T47D (cell line): ENCODE measurements at places on chromosomes 2 and 18.

GRCh38 chr2:9250091-9250490, 43.5 kb downstream of the ASAP2 start:
- no peak for DNase-seq

DNA sequence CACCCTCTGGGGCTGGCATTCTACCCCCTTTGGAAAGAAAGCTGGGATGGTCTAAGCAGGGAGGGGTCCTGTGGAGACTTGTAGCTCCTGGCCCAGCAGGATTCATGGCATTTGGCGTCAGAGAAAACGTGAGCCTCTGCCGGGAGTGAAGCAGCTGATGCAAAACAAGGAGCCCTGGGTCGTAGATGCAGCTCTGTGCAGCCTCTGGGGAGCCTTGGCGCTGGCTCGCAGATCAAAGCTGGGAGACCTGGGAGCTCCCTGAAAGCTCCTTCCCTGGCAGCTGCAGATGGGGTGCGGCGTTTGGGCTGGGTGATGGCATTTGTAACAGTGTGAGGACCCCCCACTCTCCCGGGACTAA, 148.3 kb downstream of the KLHL29 start:
- no peak for DNase-seq

DNA sequence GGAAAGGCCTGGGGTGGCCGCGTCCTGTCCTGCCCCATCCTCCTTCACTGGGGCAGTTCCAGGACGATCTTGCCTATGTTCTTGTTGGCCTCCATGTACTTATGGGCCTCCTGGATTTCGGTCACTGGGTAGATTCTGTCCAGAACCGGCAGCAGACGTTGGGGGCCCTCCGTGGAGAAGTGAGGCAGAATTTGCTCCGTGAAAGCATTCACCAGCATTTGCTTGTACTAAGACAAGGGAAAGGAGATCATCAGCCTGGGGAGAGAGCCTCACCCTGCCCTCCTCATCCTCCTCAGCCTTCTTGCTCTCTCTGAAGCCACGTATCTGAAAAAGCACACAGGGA, 1.4 kb upstream of the SF3B6 start:
- DNase-seq: no peak

- no peak for DNase-seq
Observed at GRCh38 chr2:238915596-238915995, 67.7 kb downstream of the TWIST2 start.

DNA sequence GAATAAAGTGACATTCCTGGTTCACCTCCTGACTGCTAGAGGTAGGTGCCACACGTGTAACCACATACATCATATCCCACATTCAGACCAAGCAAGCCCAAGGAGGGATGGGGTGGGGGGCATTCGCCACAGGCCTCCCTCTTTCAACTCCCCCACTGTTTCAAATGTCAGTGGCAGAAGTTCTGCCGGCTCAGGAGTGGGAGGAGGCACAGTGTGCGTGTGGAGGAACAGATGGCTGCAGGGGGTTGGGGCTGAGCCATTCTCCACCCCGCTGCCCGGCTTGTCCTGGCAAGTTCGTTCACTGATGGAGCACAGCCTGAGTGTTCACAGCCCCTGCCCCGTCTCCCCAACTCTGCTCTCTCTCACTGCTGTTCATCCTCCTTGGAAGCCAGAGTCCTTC, 75.4 kb upstream of the TANC1 start:
- DNase-seq: peak; percentile 13

DNA sequence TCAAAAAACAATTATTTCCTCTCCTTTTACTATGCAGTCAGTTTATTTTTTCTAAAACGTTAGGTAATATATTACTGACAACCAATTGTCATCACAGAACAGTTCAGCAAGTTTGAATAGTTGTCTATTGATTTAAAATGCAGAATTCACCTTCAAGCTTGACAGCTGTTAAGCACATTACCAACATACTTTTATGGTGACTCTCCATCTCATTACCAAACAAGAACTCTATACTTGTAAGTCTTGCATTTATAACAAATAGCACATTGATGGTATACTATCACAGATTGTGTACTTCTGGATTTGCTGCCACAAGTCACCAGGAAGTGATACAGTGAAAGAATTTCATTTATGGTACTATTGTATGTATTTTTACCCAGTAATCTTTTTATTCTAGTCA, 99.4 kb upstream of the PPP1CB start:
- DNase-seq: no peak

DNA sequence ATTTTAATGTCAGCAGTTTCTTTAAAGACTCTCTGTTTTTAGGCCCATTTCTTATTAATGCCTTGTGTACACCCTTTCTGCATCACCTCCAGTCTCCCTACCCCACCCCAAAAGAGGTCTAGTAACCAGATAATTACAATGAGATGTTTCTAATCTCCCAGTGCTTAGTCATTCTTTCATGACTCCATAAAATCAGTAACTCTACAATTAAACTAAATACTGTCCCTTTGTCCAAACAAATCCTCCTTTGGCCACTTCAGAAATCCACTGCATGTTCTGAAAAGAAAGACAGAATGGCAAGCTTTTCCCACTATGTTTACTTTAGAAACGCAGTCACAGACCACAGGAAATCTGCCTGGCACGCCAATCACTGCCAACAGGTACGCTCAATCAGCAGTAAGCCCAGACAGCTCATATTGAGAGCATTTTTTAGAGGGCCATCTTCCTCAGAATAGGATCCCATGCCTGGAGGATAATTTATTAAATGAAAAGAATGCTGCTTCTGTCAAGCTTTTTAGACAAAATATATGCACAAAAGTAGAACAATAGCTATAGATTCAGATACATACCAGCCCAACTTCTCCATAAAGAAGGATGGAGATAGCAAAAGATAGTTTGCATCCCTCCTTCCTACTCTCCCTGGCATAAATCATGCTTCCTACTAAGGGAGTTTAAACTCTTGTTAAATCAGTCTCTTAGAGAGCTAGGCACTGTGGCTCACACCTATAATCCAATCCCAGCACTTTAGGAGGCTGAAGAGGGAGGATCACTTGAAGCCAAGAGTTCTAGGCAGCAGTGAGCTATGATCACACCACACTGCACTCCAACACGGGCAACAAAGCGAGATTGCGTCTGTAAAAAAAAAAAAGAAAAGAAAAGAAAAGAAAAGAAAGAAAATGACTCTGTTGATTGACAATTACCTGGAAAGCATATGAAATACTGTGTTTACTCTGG, 14.6 kb downstream of the CLASP1 start:
- no peak for DNase-seq

DNA sequence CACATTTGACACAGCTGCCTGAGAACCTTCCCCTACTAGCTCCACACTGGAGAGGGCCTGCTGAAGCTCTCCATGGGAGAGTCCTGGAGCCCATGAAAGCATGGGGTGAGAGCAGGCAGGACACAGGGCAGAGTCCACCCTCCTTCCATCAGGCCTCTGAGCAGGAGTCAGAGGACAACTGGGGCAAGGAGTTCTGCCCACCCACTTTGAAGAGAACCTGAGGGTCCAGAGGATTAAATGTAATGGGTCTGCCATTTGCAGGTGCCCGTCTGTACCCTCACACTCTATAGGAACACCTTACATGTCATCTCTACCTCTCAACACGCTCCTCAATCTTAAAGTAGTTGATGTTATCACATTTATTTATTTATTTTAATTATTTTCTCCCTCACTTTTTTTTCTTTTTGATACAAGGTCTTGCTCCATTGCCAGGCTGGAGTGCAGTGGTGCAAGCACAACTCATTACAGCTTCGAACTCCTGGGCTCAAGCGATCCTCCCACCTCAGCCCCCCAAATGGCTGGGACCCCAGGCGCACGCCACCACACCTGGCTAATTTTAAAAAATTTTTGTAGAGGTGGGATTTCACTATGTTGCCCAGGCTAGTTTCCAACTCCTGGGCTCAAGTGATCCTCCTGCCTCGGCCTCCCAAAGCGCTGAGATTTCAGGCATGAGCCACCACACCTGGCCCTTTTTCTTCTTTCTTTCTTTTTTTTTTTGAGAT, 10.2 kb downstream of the ADRA2B start:
- DNase-seq: no peak

DNA sequence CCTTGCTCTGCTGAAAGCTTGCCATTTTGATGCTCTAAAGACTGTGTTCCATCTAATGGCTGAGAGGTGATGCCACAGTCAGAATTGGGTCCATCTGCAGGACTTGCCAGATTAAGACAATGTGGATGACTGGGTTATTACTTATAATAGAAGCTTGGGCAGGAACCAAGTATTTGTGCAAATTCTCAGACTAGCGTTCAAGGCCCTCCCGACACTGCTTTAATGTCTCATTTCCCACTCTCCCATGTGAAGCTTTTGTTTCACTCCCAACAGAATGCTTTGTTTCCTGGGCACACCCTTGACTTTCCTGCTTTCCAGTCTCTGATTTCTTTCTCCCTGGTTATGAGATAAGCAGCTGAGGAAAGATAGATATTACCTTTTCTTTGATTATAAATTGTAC, 215.8 kb downstream of the KCNS3 start:
- no peak for DNase-seq

GRCh38 chr2:232479341-232480200, 8.1 kb downstream of the ECEL1 start:
- no peak for DNase-seq

DNA sequence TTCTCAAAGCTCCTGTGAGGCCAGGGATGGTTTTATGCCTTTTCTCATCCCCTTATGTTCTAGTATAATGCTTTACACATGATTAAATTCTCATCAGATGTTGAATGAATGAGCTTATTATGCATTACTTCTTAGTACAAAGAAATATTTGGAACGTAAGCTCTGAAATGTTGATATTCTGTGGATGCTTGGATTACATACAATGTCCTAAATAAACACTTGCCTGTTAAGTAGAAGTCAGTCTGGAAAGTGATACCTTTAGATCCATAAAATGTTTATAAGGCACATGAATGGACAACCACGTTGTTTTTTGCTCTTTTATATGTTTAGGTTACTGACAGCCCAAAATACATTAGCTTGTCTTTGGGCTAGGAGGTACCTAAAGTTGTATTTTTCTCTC, 248.6 kb downstream of the NEDD4L start:
- DNase-seq: no peak

- DNase-seq: no peak
Observed at GRCh38 chr2:79178076-79178674, 18.6 kb upstream of the REG3A start.

DNA sequence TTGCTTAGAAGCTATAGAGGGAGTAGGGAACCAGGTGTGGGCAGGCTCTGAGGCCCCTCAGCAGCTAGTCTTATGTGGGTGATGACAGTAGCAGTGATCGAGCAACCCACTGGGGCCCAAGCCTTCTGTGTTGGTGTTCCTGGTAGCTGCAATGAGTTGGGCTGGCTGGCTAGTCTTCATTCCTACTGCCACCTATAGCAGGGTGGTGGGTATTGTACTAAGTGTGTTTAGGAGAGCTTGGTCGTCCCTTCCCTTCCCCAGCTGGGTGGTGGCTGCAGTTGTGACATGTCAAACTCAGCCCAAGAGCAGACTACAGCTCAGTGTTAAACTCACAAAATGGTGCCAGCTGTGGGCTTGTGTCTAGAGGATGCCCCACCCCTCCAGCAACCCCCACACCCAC, 486.1 kb upstream of the UBE2E3 start:
- DNase-seq: no peak

GRCh38 chr2:200217320-200217719, 89.2 kb upstream of the SPATS2L start:
- DNase-seq: no peak

DNA sequence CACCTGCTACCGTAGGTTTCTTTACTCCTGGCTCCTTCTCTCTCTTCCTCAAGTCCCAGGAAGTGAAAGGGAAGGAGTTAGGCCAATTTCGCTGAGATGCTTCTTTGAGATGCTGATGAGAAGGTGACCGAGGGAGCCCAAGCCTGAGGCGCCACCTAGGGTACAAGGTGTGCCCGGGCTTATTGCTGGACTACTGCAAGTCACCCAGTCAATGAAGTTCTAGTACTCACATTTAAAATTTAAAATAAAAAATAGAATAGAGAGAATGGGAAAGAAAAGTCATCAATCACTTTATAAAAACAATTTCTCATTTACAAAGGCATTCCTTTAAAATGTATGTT, 45.3 kb downstream of the ACAA2 start:
- DNase-seq: peak; percentile 17

DNA sequence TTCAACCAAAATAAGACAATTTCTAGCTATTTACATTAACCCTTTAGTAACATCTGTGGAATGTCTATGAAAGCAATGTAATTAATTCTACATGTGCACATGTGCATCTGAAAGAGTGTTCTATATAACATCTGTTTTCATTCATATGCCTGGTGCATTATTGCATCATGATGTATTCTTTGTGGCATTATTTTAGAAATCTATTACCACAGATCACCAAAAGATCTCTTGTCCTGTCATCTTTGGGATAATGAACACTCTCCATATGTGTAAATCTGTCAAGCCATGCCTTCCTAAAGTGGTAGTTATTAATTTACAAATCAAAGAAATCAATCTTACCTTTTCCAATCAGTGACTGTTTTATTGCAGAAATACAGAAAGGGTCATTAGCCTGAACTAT, 86.9 kb downstream of the TRIB2 start:
- no peak for DNase-seq

DNA sequence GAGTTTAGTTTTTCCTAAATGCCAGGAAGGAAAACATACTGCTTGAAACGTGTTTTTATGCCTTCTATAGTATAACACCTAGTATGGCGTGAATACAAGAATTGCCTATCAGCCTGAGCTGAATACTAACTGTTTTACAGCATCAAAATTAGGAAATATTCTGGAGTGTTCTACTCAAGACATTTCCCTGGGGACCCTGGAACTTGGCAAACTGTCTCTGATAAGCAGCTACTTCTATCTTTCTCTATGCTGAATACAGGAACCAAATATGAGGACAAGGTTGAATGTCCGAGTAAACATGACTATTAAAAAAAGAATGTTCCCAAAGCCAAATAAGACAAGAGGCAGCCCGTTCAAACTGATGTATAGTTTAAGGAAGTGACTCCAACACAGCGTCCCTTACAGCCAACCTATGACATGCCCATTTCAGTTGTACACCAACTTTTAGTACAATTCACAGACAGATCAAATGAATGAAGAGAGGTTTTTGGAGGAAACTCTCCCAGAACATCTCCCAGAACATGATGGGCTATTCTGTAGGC, 951.3 kb upstream of the ACVR2A start:
- DNase-seq: no peak

DNA sequence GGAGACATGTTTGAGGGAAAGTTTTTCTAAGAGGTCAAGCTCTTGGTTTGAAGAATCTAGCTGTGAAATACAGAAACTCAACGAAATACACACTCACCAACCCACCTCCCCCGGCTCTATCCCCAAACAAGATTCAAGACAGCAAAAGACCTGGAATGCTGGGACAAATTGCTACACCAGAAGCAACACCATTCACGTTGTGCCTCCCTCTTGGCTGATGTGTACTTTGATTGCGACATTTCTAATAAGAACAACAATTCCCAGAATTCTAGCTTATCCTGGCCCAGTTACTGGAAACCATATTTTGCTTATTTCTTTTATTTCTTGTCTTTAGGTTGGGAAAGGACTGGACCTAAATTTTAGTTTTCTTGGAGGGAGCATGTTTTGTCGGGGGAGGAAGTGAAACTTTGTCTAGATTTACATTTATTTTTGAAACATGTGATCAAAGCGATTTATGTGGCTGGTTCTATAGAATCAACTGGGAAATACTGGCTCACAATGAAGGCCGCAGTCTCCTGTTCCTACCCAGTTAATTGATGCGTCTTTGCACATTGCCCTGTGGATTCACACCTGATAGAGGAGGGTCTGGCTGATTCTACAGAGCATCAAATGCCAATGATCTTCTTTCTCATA, 29.6 kb upstream of the LPIN1 start:
- no peak for DNase-seq

- no peak for DNase-seq
Observed at GRCh38 chr2:163191372-163191771, 352.8 kb upstream of the KCNH7 start.
